ENCODE measurements at places on chromosomes 3 and 15.

DNA sequence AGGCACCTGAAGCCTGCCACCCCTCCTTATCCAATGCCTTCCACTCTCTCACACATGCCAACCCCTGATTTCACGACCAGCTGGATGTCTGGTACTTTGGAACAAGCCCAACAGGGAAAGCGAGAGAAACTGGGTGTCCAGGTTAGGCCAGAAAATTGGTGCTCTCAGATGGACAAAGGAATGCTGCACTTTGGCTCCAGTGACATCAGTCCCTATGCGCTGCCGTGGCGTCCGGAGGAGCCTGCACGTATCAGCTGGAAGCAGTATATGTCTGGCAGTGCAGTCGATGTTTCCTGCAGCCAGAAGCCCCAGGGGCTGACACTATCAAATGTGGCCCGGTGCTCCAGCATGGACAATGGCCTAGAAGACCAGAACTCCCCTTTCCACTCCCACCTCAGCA is 45.2 kb downstream of the CDAN1 start:
- no peak for DNase-seq

DNA sequence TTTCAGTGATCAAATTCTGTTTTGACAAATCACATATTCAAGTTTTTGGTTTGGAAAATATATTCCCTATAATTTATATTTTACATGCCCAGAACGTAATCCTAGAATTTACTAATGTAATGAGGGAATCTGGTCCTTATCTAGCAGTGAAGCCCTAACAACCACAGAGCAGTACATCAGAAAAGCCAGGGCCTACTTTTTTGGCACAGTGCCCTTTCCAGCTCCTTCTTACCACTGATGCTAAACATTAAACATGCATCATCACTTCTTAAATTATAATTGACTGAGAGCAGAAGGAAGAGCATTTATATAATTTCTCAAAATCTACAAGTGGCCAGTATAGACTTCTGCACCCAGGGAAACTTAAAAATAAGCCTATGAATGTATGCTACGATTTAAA is 66.7 kb downstream of the FBXL22 start:
- no peak for DNase-seq

DNA sequence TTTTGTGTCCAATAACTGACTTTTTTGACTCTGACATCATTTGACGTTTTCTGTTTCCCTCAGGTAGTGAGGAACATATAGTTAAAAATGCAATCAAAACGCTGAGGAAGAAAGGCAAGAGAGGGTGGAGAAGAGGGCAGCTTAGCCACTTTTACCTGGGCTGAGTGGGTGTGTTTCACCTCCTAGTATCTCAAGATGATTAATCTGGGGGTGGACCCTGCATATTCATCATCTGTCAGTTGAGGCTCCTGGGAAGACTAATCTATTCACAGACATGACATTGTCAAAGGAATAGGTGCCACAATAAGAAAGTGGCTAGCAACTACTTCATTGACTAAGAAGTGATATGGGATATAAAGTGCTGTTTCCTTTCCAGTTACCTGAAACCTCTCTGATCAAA is 331.5 kb upstream of the RARB start:
- DNase-seq = no peak

GRCh38 chr15:74037171-74038117 is 42.9 kb downstream of the PML start:
- DNase-seq = peak; percentile 5

- no peak for DNase-seq
These were observed 117.3 kb upstream of the ALDH1A3 start for GRCh38 chr15:100762289-100762688.

DNA sequence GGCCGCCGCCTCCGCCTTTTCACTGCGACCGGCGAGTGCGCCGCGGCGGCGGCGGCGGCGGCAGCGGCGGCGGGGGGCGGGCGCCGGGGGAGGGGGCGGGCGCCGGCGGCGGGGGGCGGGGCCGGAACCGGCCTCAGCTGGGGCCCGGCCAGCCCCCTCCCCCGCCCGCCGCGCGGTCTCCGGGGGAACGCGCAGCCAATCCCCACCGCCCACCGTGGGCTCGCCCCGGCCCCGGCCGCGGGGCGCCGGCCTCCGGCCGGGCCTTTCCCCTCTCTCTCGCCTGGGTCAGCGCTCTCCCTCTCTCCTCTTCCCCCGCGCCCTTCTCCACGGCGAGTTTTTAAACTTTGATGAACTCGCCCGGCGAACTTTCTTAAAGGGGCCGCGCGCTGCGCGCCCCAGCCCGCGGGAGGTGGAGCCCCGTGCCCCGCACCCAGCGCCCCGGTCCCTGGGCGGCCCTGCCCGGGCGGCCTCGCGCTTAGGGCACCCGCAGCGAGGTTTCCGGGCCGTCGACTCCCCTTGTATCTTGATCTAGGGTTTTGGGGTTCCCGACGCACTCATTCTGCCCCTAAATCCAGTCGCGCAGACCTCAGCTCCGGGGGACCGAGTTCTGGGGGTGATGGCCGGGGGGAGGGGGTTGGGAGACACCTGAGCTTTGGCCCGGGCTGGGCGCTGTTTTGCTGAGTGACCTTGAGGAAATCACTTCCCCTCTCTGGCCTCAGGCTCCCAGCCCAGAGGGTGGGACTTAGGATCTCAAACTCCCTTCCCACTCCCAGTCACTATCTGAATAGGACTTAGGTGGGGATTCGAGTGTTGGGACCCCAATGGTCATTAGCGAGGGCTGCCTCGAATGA is at the start of gene RBPMS2:
RBPMS2 (minus strand) TSS at position 39 of the 851 bp plus-strand sequence. CDS start 270 bp downstream, outside the sequence.
- no peak for DNase-seq

DNA sequence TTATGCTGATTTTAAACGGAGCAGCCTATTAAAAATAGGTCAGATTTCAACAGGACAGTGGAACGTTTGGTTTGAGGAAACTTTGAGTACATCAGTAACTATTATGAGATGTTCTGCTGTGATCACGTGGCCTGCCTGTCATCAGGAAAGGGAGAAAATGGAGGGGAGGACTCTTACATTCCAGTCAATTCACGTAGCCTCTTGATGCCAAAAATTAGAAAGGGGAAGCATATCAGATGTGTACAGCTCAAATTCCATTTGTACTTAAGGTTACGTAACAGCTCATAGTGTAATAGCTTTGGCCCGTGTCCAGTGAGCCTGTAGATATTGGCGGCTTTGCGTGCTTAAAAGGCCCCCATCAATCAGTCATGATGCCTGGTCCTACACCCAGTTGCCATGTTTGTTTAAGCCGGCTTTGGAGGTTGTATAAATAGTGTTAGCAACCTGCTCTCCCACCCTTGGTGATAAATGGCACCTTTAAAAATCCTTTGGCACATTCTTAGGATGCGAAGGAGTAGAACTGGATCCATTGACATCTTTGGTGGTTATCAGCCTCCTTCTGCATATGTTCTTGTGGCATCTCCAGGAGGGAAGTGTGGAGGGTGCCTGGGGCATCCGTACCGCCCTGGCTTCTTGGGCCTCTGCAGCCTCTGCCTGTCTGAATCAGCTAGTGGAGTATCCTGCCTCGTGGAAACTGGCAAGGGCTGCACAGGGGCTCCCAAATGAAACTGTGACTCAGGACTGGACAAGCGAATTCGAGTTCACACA is 163.9 kb downstream of the THSD4 start:
- no peak for DNase-seq

Measured in NCI-H2227 treated with DMSO at 0.1 percent for 48 hours (cell line).